ENCODE measurements at places on chromosomes 5 and 9. TPM values are rescaled to one million over a fixed set of nuclear protein-coding genes. Genes with fewer than 3 reads are reported as not detected.
A peak's percentile ranks its signal among the peaks of the same experiment; 100 is the strongest.

DNA sequence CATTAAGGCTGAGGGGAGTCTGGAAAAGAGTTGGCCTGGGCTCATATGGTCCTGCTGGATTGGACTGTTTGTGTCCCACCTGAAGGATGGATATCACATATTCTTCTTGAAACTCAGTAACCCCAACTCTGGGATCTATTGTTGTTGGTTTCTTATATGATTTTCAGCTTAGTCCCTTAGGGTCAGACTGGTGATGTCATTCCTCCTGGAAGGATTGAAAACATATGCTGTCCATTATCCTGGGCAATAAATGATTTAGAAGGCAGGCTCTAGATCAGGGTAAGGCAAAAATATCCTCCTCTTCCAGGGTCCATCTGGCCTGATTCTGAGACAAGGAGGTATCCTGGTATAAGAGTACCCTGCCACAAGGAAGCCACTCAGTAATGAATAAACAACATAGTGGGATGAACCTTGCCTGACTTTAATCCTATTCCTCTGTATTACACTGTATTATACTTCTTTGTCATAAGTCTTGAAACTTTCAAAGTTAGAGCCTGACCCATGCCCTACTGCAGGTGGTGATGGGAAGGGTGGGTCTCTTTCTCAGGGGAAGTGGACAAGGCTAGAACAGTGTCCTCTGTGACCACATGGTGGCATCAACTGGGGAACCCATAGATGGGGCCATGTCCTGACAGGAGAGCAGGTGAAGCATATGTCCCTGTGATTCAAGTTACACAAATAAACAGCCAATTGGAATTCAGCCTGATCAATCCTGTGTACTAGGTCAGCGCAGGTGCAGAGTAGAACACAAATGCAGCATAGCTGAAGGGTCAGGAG lies 454.4 kb upstream of the TRPC7 start:
- H3K4me3 ChIP-seq: no peak overlapping the region
- no peaks in the 10 kb centered on the region for H3K36me3 ChIP-seq
- H3K27ac ChIP-seq: no peak overlapping the region
- no peak for DNase-seq
- no peaks in the 10 kb centered on the region for H3K27me3 ChIP-seq

DNA sequence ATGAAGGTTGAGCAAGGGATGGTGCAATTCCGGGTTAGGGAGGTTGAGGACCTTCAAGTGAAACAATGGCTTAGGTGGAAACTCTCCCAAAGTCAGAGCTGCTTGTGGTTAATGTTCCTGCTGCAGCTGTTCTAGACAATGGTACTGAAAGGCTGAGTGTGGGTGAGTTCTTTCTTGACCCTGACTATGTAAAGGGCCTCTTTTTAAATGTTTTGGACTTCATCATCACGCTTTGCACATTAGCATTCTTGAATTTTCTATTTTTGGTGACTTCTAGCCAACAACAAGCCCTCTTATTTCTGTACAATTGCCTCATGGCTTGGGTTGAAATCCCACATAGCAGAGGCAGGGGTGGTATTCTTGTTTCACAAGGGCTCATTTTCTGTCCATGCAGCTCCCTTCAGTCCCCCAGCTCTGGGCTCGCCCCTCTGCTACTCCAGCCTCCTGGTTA lies 136.3 kb upstream of the ANKRD55 start:
- no peaks in the 10 kb centered on the region for H3K36me3 ChIP-seq
- H3K4me3 ChIP-seq: no peak overlapping the region
- H3K27ac ChIP-seq: no peak overlapping the region
- H3K27me3 ChIP-seq: peaks cover 4% of the 10 kb centered on the region

DNA sequence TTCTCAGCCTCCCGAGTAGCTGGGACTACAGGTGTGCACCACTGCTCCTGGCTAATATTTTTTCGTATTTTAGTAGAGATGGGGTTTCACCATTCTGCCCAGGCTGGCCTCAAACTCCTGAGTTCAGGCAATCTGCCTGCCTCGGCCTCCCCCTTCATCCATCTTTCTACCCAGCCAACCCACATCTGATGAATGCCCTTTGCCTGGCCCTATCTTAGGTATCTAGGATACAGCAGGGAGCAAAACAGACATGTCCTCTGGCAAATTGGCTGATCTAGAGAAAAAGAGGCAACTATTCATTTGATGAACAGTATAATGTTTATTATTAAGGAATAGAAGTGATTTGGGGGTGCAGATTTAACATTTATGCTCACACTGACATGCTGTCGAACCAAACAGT lies 123.0 kb downstream of the TRIO start:
- no peak for DNase-seq
- H3K4me3 ChIP-seq: no peak overlapping the region
- peaks cover 65% of the 10 kb centered on the region for H3K4me1 ChIP-seq
- H3K27me3 ChIP-seq: no peaks in the 10 kb centered on the region
- peak overlapping the region; percentile 71 for H3K27ac ChIP-seq
- no peaks in the 10 kb centered on the region for H3K36me3 ChIP-seq

DNA sequence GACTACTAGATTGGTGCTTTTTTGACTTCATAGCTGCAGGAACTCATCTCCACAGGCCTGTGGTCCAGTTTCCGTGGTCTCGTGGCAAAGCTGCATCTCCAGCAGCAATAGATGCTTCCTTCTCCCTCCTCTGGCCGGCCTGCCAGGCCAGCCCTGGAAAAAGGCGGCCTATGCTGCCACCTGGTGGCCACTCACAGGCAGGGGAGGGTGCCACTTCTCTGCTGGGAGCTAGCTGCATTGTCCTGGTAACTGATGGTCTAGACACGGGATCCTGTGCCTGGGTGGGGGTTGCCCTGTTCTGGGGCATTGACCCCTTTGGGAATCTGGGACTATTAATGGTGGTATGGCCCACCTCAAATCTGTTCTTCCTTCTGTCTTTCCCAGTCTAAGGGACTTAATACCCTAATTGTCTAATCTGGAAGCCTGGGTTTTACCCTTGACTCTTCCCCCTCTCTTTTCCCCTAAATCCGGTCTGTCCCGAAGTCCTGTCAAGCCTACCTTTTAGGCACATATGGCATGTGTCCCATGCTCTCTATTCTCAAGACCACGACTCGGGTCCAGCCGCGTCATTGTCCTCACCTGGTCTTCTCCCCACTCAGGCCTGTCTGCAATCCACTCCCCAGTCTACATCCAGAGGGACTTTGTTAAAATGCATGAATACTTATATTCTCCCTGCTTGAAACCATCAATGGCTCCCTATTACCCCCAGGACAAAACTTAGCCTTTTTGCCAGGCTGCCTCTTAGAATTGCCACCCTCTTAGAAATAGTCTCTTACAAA lies 20.1 kb upstream of the PTGS1 start:
- no peaks in the 10 kb centered on the region for H3K36me3 ChIP-seq
- peaks cover 26% of the 10 kb centered on the region for H3K4me1 ChIP-seq
- DNase-seq: peak; percentile 92
- peaks cover 17% of the 10 kb centered on the region for H3K27me3 ChIP-seq
- no peak overlapping the region for H3K4me3 ChIP-seq
- H3K27ac ChIP-seq: no peak overlapping the region

- DNase-seq: no peak
- H3K27me3 ChIP-seq: peaks cover 6% of the 10 kb centered on the region
- H3K4me1 ChIP-seq: no peaks in the 10 kb centered on the region
- H3K27ac ChIP-seq: no peak overlapping the region
- H3K4me3 ChIP-seq: no peak overlapping the region
- peaks cover 5% of the 10 kb centered on the region for H3K36me3 ChIP-seq
Measured at GRCh38 chr5:177103523-177104253, 17.0 kb downstream of the FGFR4 start.

DNA sequence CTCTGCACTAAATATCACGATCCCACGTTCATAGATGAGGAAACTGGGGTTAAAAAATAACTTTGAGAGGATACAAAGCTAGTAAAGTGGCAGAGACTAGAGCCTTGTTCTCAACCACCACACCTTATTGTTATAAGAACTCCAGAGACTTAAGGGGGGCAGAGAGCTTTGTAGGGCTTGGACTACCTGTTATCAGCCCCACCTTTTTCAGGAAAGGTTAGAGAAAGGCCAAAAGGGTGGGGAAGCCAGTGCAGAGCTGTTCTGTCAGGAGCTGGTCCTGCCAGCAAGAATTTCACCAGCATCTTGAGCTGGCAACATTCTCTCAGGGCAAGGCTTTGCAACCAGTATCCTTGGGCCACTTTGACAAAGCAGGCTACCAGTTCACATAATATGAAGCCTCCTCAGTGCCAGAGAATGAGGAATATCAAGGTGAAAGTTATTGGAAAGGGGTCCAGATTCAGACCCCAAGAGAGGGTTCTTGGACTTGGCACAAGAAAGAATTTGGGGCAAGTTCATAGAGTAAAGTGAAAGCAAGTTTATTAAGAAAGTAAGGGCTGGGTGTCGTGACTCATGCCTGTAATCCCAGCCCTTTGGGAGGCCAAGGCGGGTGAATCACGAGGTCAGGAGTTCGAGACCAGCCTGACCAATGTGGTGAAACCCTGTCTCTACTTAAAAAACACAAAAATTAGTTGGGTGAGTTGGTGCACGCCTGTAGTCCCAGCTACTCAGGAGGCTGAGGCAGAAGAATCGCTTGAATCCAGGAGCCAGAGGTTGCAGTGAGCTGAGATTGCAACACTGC lies 66.2 kb upstream of the CLINT1 start:
- H3K4me3 ChIP-seq: no peak overlapping the region
- H3K36me3 ChIP-seq: no peaks in the 10 kb centered on the region
- no peak overlapping the region for H3K27ac ChIP-seq
- H3K27me3 ChIP-seq: no peaks in the 10 kb centered on the region
- no peak for DNase-seq

DNA sequence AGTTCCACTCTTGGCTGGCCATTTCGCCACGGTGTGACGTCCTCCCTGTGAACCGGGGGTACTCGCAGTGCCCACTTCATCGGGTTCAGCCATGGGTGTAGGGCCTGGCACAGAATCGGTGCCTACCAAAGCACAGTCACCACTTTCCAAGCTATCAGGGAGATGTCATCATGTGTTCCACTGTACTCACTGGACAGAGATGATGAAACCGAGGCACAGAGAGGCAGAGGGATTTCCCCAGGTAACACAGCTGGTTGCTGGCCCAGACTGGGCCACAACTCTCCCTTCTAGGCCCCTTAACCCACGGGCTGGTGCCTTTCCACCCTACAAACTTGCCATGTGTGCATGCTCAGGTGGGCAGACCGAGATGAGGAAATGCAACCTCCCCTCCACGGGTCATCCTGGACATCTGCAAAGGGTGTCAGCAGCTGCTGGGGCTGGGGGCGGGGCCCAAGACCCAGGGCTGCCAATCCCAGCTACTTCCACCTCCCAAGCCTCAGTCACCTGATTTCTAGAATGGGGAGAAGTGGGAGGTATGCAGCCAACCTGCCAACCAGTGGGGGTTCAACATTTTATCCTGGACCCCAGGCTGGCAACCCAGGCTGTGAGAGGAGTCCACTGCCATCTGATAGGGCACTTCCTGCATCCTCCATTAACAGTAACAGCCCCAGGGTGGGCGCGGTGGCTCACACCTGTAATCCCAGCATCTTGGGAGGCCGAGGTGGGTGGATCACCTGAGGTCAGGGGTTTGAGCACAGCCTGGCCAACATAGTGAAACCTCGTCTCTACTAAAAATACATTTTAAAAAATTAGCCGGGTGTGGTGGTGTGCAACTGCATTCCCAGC lies 893 bp upstream of the SH2D3C start:
- H3K36me3 ChIP-seq: no peaks in the 10 kb centered on the region
- no peak for DNase-seq
- H3K4me1 ChIP-seq: peaks cover 11% of the 10 kb centered on the region

- peak; percentile 3 for DNase-seq
- H3K36me3 ChIP-seq: no peaks in the 10 kb centered on the region
- no peak overlapping the region for H3K27ac ChIP-seq
- no peaks in the 10 kb centered on the region for H3K4me1 ChIP-seq
- no peaks in the 10 kb centered on the region for H3K27me3 ChIP-seq
Measured at GRCh38 chr5:55308254-55308836, 556 bp downstream of the MTREX start.

DNA sequence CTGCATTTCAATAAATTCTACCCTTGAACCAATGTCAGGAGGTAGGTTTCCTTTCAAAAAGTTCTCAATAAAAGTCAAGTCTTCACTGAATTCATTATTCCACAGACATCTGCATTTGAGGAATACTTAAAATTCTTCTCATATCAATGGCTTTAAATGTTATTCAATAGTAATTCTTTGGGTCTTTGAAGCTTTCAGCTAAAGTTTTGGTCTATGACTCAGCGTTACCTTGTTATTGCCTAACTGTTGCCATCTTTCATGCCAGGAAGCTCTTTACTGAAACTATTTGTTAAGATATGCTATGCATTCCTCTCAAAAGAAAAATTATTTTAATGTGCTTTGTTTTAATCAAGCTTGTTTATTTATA lies 170.5 kb downstream of the NNT start:
- DNase-seq: no peak
- H3K27ac ChIP-seq: no peak overlapping the region
- H3K27me3 ChIP-seq: peaks cover 2% of the 10 kb centered on the region
- peaks cover 9% of the 10 kb centered on the region for H3K4me1 ChIP-seq
- H3K36me3 ChIP-seq: no peaks in the 10 kb centered on the region
- no peak overlapping the region for H3K4me3 ChIP-seq

DNA sequence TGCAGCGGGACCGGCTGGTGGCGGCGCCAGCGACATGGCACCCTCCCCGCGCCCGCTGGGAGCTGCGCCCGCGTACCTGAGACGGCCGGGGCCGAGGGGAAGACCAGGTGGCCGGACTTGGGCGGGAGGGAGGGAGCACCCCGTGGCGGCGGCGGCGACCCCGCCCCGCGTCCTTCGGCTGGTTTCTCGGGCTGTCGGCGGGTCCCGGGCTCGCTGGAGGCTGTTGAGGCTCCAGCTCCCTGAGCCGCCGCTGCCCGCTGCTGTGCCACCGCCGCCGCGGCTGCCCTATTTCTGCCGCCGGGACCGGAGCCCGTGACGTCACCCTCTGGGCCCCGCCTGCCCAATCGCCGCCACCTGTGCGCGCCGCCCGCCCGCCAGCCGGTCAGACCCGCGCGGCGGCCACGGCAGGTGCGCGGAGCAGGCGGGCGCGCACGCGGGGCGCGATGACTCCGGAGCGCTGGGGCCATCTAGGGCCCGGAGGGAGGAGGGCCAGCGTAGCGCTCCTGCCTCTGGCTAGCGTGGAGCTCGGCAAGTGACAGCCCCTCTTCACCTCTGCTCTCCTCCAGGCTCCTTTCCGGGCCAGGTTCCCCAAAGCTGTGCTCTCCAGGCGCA lies at the start of gene FSTL4:
TSS of gene FSTL4 (minus strand) at position 293 of the 612 bp plus-strand sequence.
- peaks cover 22% of the 10 kb centered on the region for H3K27me3 ChIP-seq
- H3K4me1 ChIP-seq: peaks cover 24% of the 10 kb centered on the region
- H3K4me3 ChIP-seq: peak within 1 kb of the TSS; percentile 81
- H3K27ac ChIP-seq: peak within 1 kb of the TSS; percentile 41

DNA sequence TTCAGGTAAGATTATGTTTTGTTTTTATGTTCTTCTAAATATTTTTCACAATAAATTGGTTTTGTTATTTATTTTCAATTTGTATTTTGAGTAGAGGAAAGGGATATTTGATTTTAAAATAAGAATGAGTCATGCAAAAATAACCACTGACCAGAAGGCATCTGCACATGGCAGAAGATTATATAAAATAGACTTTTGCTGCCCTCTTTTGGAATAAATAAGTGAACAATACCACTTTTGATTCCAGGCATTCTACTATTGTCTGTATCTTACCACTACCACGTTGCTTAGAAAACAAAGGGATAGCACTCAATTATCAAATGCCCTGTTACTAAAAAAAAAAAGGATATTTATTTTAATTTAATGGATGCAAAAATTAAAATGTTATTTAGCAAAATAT lies 227.3 kb upstream of the ITGA1 start:
- H3K27me3 ChIP-seq: no peaks in the 10 kb centered on the region
- no peak overlapping the region for H3K27ac ChIP-seq
- H3K36me3 ChIP-seq: no peaks in the 10 kb centered on the region
- no peak for DNase-seq
- H3K4me1 ChIP-seq: no peaks in the 10 kb centered on the region
- no peak overlapping the region for H3K4me3 ChIP-seq

Gene CA9
- 1.5 TPM for total RNA-seq

Gene PCDHGB5
- 5.5 TPM for total RNA-seq

All from endothelial cell (in vitro differentiated cells).